Cardiac septum (tissue), 1 donor: ENCODE measurements at places on chromosomes 2 and 18.

DNA sequence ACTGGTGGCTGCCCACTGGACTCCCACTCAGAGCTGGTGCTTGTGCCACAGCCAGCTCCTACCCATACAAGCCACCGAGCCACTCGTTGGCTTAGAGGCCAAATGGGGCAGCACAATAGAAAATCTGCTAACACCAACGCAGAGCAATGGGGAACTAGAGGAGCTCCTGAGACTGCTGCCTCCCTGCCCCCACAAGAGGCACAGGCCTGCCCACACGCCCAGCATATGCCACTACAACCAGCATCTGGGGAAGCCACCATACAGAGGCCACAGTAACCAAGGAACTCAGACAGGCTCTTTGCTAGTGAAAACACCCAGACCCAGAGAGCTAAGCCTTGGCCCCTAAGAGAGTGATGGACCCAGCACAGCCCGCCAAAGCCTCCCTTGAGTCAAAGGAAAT lies 231.2 kb upstream of the RAB6C start:
- DNase-seq = no peak

- no peak for DNase-seq
Observed at GRCh38 chr2:174599310-174599921, 1.8 kb upstream of the WIPF1 start.

DNA sequence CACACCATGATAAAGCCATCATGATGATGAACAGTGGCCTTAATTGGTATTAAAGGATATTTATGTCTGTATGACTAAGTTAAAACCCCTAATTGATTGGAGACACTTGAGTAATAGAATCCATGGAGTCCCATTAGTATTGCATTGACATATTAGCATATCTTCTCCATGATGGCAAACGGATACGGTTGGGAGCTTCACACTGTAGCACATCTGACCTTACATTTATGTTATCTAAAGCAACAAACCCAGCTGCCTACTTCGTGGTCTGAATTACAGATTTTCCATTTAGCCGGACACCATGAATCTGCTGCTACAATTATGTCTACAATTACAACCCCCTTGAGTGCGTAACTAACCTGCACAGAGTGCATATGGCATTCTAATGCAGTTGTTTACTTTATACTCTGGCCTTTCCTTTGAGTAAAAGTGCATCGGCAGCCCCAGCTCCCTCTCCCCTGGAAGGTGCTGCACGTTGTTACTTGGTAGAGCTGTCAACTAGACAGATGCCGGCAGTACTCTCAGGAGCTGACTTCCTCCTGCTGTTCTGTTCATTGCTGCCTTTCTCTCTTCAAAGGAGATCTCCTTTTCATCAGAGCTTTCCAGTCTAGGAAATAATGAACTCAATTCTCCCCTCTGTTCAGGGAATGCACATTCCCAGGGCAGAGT lies 92.1 kb downstream of the LRRC30 start:
- DNase-seq = no peak

GRCh38 chr2:43846140-43846793 lies 7.5 kb downstream of the ABCG8 start:
- no peak for DNase-seq

DNA sequence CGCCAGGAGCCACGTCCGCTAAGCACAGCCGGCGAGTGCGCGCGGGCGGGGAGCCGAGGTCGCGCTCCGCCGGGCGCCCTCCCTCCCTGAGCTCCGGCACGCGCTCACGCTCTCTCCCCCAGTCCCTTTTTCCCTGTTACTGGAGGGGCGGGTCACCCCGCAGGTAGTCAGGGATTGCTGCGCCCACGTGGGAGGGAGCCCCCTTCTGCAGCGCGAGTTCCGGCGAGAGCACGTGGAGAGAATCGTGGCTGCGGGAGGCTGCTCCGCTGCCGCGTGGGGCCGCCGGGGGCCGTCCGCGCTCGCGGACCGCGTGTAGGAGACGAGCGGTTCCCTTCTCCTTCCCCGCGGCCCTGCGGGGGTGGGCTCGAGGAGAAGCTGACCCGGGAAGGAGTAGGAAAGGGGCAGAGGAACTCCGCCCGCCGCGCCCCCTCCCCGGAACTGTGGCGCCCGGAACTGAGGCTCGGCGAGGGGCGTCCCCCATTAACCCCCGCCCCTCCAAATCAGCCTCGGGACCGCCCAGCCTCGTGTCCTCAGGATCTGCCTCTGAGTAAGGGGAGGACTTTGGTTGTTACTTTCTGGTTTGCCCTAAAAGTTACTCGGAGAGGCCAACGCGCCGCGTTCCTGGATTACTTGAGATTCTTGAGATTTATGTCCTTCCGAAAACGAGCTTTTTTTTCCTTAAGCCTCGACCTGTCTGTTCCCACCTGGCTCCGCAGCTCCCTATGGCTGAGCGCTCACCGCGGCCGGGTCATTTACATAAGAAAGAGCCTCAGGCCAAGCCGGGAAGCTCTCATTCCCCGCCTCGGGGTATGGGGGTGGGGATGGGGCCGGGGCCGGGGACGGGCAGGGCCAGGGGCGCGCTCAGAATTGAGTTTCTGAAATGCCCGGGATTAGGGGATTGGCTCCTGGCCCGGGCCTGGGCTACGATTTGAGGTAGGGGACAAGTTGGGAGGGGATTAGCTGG lies 1.1 kb downstream of the HK2 start:
- no peak for DNase-seq

DNA sequence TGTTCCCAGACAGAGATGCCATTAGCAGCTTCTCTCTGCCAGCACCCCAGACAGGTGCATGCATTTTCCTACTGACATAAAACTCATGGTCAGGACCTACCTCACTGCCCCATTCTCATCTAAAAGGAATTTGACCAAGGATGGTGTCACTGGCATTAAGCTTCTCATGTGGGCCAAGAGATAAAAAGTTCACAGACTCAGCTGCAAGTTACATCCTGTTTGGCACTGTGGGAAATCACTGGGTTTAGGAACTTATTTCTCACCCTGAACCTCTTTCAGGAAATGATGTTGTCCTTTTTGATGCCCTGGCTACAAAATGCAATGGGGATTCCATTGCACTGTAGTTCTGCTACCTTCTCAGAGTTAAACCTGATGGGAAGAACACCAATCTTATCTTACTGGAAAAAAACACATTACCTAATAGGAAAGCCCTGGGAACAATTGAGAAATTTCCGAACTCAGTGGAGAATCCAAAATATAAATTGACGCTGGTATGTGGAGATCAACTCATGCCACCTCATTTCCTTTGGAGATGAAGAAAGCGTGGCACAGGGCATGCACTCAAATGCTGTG lies 252.1 kb upstream of the COPS8 start:
- no peak for DNase-seq

- no peak for DNase-seq
Observed at GRCh38 chr2:176584333-176584732, 315.1 kb downstream of the MTX2 start.

DNA sequence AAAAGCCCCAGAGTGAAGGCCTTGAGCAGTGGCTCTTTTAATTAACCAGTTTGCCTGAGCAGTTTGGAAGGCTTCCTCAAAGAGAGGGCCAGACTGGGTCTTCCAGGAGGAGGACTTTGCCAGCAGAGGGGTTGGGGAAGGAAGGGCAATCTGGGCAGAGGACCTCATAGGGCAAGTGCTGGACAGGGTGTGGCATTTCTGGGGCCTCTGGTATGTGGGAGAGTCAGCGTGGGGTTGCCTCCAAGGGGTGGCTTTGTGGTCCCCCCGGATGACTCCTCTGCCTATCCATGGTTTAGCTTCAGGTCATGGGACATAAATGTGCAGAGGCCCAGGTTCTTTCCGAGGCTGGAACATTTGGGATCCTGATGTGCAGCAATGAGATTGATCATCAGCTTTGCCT lies 12.6 kb downstream of the GLI2 start:
- no peak for DNase-seq

GRCh38 chr2:231604685-231605606 lies 12.3 kb downstream of the TEX44 start:
- DNase-seq = peak; percentile 100

- DNase-seq = no peak
Observed at GRCh38 chr2:99959261-99960014, 183.0 kb downstream of the AFF3 start.

GRCh38 chr18:40072761-40073160 lies 1882.3 kb upstream of the PIK3C3 start:
- DNase-seq = no peak

DNA sequence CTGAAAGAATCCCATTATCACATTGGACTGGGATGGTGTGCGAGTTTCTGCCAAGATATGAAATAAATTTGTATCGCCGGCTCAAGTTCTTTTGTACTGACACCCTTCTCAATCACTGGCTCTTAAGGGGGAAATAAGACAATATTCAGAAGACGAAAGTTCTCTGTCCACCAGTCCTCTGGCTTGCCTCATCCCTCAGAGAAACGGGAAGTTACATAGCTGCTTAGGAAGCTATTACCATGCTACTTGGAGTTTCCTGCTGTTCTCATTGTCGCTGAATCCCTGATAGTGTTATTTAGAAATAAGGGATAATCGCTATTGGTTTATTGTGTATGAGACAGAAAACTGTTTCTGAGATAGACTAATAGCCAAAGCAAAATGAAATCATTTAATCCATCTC lies 205.0 kb upstream of the ZNF521 start:
- DNase-seq = no peak

DNA sequence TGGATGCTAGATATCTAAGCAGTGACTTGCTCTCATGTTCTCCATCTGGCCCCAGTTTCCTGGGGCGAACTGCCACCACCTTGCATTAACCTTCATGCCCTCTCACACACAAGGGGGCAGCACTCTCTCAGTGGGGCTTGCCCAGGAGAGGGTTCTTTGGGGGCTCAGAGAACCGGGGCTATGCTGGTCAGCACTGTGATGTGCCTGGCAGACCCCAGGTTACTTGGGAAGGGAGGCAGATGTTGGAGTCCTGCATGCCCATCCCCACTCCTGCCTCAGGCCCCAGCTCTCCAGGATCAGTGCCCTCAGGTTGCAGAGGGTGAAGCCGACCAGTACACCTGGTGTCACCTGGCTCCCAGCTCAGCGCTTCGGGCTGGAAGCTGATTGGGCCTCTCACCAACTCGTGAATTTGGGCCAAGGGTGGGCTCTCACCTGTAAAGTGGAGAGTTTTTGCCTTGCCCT lies 396.2 kb upstream of the HS6ST1 start:
- DNase-seq = peak; percentile 54

DNA sequence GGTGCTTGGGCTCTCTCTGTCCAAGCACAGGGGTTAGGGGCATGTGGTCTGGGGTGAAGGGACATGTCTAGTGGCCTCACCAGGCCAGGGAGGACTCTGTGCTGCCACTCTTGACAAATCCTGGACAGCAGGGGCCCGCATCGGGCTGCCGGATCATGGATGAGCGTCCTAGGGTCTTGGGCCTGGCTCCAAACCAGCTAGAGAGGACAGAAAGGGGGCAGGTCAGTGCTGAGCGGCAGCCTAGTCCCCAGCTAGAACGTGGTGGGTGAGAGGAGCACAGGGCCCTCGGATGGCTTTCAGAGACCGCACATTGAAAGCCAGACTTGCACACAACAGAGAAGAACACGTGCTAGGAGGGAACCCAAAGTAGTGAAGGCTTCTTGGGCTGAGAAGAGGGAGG lies 241.2 kb downstream of the ATAD2B start:
- no peak for DNase-seq

DNA sequence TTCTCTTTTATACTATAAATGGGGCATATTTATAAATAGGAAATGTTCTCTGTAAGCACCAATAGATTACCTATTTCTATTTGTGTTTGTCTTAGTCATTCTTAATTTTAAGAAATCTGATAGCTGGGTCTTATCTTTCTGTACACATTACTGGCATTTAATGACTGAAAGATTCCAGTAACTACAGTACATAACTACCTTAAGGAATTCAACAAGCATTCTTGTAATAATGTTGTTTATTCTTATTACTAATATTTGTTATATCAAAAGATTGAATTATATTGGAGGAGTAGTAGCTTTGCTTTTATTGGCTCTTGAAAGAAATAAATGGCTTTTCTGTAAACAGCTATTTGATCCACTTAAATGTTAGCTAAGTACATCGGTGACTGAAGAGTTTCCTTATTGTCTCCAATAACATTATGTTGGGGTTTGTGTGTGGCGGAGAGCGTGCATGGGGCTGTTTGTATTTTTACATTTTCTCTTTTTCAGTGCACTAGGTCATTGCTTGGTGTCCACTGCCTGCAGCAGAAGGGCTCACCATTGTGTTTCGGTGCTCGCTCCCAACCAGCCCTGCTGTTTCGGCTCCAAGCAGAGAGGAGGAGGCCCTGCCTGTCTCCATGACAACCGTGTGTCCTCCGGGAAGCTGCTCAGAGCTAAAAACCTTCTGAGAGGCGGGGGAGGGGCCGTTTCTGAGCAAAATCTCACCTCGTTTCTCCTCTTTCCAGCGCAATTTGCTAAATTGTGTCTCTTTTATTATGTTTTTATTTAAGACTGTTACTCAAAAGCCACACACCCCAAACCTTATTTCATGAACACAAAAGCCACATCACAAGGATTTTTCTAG lies 112.5 kb upstream of the SLC38A11 start:
- no peak for DNase-seq

GRCh38 chr18:79545255-79545654 lies 134.3 kb upstream of the CTDP1 start:
- DNase-seq = no peak

DNA sequence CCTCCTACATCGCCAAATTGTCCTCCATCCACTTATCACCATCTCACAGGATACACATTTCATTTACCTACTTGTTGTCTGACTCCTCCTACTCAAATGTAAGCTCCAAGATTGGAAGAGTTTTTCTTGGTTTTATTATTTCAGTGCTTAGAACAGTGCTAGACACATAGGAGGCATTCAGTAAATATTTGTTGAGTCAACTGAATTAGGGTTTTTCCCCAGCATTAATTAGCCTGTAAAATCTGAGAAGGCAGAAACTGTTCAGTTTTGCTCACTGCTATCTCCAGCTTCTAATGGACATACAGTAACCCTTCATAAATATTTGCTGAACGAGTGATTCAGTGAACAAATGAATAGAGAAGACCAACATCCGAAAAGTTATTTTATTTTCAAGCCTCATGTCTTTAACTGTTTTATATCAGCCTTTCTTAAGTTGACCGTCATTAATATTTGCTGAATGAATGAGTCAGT lies 800 bp downstream of the TTC21B start:
- no peak for DNase-seq
